Vagina (tissue), 2 donors: ENCODE measurements at places on chromosomes 16 and 17.
A peak's percentile ranks its signal among the peaks of the same experiment; 100 is the strongest.

DNA sequence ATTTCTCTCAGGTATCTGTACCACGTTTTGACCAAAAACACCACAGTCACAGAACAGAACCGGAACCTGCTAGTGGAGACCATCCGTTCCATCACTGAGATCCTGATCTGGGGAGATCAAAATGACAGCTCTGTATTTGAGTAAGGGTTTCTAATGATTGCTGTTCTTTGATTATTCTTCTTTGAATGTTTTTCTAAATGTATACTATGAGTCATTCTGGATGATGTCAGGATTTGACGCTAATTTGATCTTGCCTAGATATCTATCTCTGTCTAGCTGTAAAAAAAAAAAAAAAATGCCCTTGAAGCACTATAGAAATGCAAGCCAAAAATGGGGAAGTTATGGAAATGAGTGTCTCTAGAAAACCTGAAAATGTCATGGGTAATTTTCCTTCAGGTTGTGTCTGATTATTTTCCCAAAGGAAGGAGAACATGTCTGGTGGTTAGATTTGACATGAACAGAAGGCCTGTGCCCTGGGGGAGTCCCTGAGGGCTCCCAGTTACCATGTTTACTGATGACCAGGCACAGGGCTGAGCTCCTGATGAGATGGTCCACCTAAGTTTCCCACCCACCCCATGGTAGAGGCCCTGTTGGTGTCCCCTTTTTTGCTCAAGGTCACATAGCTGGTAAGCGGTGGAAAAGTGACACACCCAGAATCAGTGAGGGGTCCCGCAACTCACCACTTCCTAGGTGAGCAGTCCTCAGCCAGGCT, 13.6 kb downstream of the CLEC16A start:
- no peak for DNase-seq

GRCh38 chr16:75983296-75983695, 257.0 kb upstream of the CPHXL start:
- DNase-seq: no peak

DNA sequence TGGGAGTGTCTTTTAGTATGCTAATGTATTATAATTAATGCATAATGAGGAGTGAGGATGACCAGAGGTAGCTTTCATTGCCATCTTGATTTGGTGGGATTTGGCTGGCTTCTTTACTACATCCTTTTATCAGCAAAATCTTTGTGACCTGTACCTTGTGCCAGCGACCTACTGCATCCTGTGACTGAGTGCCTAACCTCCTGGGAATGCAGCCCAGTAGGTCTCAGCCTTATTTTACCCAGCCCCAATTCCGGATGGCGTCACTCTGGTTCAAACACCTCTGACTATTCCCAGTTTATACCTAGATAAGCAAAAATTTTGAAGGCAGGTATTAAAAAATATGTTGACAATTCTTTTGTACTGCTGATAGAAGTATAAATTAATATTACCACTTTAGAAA, 10.5 kb upstream of the BLMH start:
- no peak for DNase-seq

DNA sequence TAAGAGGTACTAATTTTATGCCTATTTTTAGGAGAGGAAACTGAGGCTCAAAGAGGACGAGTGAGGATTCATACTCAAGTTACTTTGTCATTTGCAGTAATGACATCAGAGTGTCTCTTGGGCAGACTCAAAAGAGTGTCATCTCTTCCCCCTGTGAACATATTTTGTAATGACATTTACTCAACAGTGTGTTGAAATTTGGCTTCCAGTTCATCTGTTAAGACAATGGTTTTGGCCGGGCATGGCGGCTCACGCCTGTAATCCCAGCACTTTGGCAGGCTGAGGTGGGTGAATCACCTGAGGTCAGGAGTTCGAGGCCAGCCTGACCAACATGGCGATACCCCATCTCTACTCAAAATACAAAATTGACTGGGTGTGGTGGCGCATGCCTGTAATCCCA, 28.9 kb downstream of the WFDC1 start:
- no peak for DNase-seq

DNA sequence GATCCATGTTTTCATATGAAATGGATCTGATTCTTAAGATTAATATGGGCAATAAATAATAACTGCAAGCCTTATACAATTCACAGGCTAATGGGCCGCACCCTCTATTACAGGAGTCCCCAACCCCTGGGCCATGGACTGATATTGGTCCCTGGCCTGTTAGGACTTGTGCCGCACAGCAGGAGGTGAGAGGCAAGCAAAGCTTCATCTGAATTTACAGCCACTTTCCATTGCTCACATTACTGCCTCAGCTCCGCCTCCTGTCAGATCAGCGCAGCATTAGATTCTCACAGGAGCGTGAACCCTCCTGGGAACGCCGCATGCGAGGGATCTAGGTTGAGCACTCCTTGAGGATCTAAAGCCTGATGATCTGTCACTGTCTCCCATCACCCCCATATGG, 26.8 kb downstream of the METTL16 start:
- no peak for DNase-seq

GRCh38 chr16:70162041-70162451, 11.5 kb upstream of the CLEC18C start:
- peak; percentile 47 for DNase-seq

GRCh38 chr16:3861808-3862451, 18.6 kb downstream of the CREBBP start:
- no peak for DNase-seq

DNA sequence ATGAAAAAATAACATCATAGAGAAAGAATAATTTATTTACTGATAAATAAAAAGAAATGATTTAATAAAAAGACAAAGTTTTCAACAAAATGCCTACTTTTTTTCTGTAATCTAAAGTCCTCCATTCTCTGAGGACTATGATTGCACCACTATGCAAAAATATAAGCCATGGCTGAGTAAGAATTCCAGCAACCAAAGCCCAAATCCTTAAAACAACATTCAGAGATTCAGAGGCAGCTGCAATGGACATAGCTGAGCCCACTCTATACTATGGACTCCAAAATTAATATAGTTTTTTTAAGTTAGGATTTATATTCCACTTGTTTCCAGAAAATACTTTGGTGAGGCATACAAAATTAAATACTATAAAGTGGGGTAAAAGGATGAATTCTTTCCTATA, 169.5 kb upstream of the C17orf78 start:
- no peak for DNase-seq

GRCh38 chr17:50319306-50320004, 26.5 kb upstream of the XYLT2 start:
- DNase-seq: no peak

DNA sequence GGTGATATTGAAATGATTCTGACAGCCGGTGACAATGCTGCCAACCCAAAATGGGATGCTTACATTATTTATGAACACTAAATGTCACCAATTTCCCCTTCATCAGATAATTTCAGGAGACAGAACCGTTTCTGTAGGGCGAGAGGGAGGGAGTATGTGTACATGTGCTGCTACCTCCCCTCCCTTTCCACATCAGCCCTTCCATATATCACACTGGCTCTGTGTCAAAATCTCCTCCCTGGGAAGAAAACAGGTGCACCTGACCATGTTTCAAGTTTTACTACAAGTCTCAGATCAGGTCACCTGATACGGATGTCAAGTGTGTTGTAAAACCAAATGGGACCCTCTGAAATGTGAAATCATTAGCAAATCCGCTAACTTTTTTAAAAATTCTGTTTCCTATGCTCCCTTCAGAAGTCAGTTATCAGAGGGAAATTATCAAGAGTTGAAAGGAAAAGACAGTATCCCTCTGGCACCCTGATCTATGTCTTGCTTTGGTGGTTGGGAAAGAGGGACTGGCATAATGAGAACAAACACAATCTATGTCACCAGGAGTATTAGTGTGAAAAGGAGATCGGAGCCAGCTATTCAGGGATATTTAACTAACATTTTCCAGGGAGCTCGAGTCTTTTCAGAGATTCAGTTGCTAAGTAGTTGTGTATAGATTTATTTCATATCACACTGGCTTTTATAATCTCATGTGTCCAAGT, 1002.3 kb upstream of the CDH8 start:
- no peak for DNase-seq
